ENCODE measurements at places on chromosomes 5 and 9.

DNA sequence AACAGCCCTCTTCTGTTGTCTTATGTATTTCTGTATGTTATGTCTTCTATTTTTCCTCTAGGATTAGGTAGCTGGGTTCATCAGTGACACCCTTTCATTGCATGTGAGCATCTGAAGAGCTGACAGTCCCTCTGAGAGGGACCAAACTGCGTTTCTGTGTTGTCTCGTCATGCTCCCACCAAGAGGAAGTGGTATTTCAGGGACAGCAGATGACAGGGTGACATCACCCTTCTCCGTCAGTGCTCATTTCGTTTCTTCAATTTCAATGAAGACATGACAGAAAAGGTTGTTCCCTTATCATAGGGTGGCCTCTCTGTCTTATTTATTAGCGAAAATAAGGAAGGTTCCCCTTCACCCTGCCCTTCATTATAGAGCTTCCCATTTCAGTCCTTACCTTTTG, 225.9 kb upstream of the NR4A3 start:
- no peak for DNase-seq

- peak; percentile 43 for DNase-seq
These were observed 59.3 kb downstream of the CAST start for GRCh38 chr5:96721351-96721977.

DNA sequence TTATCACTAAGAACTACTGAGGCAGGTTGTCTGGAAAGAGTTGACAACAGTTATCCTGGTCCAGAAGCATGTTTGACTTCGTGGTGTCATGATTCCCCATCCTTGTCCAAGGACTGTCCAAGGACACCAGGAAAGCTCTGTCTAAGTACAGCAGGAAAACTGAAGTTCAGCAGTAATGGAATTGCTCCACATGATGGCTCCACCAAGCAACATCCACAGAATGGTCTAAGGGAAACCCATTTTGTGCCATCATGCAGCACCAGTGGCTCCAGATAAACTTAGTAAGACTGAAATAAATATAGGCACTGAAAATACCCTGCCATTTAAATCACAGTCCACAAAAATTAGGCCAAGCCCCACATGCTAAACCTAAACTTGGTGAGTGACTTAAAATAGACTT, 192.8 kb downstream of the CDH18 start:
- DNase-seq, result peak; percentile 59

DNA sequence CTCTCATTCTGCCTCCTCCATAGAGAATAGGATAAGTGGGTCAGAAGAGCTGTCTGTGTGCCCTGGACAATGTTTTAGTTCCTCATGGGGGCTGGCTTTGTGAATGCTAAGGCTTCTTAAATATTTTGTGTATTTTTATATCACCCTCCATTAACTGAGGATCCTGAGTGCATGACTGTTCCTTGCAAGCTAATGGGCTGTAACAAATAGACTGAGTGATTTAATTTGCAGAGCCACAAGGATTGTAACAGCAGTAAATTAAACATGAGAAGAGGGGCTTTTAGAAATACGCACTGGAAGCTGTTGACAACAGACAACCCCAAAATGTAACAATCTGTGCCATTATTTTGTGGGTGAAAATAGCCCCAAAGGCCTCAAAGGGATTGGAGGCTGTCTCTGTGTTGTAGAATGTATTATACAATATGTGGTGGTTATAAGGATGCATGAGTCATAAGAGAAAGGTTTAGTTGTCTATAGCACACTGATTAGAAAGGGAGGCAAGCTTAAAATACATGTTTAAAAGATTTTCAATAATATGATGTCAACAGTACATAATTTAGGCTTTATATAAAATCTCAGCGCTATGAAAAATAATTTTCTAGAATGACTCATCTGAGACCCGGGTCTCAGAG, 152.7 kb upstream of the ACTBL2 start:
- peak; percentile 20 for DNase-seq

DNA sequence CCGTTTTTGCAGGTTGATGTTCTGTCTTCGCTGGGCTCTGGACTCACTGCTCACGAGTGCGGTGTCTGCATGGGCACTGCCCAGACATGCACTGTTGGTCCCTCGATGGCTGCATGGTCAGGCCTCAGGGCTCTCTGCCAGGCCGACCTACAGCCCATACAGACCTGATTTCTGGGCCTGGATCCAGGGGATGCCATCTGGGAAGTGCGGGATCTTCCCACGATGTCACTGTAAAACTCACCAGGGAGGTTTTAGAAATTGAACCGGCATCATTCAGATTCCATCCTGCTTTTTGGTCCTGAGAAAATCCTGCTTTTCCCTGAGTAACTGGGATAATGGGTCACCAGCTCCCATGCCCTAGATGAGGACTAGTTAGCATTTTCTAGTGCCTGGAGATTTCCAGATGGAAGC, 9.1 kb downstream of the S1PR3 start:
- no peak for DNase-seq

DNA sequence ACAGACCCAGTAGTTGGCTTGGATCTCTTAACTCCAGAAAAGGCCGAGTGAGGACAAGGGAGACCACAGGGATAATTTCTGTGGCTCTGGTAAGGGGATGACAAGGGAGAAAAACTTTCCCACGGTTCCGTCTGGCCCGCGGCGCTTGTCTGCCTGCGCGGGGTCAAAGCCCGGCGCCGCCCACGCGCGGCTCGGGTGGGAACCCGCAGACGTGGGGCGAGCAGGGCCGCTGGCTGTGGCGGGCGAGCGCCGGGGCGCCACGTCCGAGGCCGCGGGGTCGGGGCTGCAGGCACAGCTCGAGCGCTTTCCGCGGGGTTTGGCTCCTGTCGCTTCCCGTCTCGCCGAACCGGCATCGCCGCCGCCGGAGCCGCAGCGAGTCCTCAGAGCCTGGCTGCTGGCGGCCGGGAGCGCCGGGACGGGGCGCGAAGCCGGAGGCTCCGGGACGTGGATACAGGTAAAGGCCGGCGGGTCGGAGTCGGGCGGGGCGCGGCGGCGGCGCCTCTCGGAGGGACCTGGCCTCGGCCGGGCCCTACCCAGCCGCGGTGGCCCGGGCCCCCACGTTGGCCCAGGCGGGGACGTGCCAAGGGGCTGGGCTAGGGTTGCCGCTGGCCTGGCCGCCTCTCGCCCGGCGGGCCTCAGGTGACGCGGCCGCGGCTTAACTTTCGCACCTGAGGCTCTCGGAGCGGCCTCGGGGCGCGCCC, at the start of gene RNF180:
RNF180 (plus strand) TSS at position 344 of the 701 bp plus-strand sequence. CDS start 34,965 bp downstream, outside the sequence.
- DNase-seq, result peak; percentile 9

DNA sequence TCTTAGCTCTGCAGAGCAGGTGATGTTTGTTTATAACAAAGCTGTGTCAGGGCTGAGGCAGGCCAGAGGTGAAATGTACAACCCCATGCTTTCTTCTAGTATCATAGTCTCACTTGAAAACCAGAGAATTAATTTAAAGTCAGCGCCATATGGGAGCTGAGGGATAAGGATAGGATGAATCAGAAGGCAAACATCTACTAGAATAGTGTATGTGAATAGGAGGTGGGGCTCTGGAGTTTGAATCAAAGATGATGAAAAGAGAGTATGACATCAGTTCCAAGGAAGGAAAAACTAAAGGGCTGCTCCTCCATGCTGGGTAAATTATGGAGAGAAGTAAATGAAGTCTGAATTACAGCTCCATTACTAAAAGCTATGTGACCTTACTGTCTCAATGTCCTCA, 441.5 kb downstream of the RASEF start:
- DNase-seq, result no peak

- no peak for DNase-seq
These were observed 134.4 kb upstream of the ABCA1 start for GRCh38 chr9:105062222-105062855.

GRCh38 chr5:76688836-76689235, 27.1 kb upstream of the F2R start:
- peak; percentile 52 for DNase-seq

DNA sequence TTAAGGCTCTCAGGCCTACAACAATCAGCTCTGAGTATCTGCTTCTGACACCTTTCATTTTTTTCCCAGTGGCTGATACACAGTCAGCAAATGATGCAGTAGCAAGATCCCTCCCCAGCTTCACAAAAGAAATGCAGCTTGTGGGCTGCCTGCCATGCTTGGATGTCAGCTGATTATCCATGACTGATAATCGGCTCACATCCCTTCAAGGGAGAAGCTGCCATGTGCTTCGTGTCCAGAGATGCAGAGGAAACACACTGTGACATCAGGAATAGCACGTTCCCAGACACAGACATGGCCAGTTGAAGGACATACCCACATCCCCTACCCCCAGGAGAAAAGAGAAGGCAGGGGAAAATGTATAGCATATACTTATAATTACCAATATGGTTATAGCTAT, 27.9 kb downstream of the TMEM215 start:
- no peak for DNase-seq

GRCh38 chr5:178326374-178326715, 93.7 kb upstream of the PHYKPL start:
- no peak for DNase-seq

DNA sequence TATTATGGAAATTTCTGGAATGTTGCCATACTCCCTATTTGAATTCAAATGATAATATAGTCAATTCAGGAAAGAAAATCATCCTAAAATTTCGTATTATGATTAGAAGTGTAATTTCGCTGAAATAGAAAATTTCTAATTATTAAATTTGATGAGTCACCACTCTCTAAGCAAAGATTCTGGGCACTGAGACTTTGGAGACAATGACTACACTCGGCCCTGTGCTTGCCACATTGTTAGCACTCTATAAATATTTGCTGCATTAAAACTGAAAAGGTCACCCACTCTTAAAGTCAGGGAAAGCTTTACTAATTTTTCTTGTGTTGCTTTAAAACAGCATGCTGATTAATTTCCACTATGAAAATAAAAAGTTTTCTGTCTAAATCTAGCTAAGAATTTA, 240.3 kb downstream of the TLE4 start:
- peak; percentile 25 for DNase-seq

DNA sequence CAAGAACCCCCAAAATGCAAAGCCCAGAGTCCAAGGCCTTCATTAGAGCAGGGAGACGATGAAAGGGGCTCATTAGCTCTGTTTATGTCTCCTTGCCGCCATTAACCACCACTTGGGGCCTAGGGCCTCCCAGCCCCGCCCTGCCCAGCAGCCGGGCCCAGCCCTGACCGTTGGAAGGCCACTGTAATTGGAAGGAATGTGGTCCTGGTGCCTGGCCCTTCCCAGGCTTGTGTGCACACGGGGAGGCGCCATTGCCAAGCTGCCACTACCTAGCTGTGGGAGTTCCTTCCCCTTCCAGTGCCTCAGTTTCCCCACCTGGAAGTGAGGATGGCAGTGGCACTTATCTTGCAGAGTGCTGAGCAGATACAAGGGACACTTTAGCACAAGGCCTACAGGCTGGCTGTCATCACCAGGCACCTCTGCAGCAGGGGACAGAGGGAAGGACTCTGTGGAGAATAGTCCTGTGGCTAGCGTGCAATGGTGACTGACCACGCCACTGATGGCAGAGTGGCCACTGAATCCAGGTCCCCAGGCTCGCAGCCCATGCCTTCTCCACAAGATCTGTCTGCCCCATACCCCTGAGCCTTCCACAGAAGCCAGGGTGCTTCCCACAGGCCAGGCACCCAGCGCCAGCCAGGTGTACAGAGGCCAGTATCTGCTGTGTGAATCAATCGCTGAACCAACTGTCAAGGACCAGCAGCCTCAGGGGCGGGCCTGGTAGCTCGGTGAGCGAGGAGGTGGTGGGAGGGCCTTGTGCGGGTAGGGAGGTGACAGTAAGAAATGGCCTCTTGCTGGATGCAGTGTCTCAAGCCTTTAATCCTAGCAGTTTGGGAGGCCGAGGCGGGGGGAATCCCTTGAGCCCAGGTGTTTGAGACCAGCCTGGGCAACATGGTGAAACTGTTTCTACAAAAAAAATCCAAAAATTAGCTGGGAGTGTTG, 20.8 kb downstream of the GBGT1 start:
- no peak for DNase-seq

DNA sequence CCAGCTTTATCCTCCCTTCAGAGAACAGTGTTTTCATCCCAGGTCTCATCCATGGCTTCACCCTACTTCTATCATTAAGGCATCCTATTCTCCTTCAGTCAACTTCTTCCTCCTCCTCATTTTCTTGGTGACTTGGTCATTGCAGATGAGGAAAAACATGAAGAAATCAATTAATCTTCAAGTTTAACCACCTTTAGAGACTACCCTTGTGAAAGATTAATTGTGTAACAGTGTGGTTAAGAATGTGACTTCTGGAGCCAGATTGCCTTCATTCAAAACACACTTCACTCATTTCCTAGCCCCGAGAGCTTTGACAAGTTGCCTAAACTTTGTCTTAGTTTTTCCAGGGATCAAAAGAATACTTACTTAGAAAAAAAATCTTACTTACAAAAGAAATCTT, 110.0 kb downstream of the STK32A start:
- DNase-seq, result no peak

DNA sequence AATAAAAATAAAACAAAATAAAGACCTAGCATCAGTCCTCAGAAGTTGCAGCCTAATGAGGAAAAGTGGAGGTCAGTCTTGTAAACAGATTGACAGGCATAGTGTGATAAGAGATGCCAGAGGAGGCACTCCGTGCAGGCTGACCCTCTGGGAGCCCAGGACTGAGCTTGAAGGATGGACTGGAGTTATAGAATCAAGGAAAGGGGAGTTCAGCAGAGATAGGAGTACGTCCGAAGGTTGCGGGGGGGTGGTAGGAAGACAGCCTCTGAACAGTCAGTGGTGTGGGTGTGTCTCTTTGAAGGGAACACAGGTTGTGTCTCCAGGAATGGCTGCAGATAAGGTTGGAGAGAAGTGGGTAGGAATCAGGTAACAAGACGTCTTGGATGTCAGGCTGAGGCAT, 126.1 kb upstream of the CPEB4 start:
- no peak for DNase-seq

GRCh38 chr9:124894741-124895170, 32.8 kb downstream of the ARPC5L start:
- peak; percentile 65 for DNase-seq

GRCh38 chr5:170448221-170448620, 55.6 kb upstream of the KCNIP1 start:
- no peak for DNase-seq

GRCh38 chr5:137743031-137743640, 7.2 kb upstream of the KLHL3 start:
- peak; percentile 76 for DNase-seq

GRCh38 chr5:147661541-147661940, 121.0 kb downstream of the JAKMIP2 start:
- DNase-seq, result peak; percentile 69

DNA sequence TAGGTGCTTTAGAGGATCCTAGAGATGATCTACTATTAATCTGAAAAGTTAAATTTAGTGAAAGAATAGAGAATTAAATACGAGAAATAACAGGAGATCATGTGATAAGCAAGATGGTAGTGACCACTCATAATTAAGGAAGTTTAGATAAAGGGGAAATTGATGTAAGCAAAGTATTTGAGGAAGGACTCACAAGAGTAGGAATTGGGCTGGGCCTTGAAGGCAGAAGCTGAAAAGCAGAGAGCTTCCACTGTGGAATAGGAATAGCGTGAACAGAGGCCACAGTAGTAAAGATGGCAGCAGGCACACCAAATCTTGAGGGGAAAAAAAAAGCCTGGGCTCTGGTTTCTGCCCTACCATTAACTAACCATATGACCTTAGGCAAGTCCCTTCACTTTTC, 38.0 kb downstream of the KIF24 start:
- DNase-seq, result no peak

- no peak for DNase-seq
These were observed 13.0 kb downstream of the NEK6 start for GRCh38 chr9:124270504-124271335.

Data from iris pigment epithelial cell (primary cell).